ENCODE measurements at places on chromosomes 1 and 21.

- no peak for DNase-seq
Observed at GRCh38 chr1:88742531-88742930, 58.5 kb downstream of the PKN2 start.

DNA sequence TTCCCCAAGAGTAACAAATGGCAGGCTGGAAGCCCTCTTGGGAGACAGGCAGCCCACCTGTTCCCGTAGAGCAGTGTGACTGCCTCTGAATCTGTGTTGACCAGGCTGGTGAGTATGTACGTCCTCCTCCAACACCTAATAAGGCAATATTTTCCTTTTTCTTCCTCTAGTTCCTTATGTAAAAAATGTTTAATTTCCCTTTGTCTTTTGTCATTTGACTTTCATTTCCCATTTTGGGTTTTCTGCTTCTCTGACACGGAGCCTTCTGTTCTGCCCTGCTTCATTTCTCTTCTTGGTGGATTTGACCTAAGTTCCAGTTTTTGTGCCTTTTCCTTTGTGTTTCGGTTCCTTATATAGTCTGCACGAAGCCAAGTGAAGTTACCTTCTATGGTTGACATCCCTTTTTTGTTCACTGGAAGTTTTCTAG lies 65.8 kb upstream of the ATF3 start:
- DNase-seq: no peak

- DNase-seq: no peak
Observed at GRCh38 chr1:186750257-186750656, 70.0 kb upstream of the PTGS2 start.

- DNase-seq: no peak
Observed at GRCh38 chr1:201556841-201557571, 18.1 kb downstream of the NAV1 start.

DNA sequence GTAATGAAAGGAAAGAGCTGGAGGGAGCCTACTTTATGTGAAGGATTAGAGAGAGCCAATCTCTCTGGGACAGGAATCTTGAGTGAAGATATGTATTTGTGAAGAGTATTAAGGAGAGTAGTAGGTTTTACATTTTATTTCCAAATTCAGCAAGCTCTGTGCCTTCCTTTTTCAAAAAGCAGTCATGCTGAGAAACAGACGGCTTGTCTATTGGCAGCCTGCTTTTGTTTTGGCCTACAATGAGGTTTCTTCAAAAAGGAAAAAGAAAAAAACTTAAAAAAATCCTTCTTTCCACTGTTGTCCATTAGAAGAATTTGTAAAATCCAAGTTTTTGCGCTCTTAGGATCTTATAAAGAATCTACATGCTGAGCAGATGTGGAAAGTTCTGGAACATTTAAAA lies 103.6 kb upstream of the PTGFR start:
- no peak for DNase-seq

- no peak for DNase-seq
Observed at GRCh38 chr1:235270625-235271024, 57.4 kb downstream of the ARID4B start.

GRCh38 chr1:190104961-190105360 lies 372.7 kb downstream of the BRINP3 start:
- no peak for DNase-seq

DNA sequence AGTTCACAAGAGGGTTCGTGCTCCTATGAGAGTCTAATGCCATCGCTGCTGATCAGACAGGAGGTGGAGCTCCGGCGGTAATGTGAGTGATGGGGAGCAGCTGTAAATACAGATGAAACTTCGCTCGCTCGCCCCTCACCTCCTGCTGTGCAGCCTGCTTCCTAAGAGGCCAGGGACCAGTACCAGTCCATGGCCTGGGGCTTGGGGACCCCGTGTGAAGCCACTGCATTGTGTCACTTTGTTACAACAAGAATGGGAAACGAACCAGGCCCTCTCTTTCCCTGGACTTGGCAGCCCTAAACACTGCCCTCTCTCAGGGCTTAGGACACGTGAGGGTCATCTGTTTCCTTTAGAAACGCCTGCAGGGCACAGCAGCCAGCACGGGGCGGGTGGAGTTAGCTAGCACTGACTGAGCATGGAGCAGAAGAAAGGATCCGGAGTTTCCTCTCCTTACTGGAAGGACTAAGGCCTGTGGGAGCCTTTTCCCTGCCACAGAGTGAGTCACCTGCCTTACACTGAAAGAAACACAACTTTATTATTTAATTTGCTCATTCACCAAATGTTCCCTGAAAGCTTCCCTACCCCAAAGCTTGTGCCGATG lies 185.2 kb upstream of the TMEM51 start:
- DNase-seq: no peak

GRCh38 chr1:36834586-36834985 lies 199.7 kb downstream of the GRIK3 start:
- DNase-seq: no peak

DNA sequence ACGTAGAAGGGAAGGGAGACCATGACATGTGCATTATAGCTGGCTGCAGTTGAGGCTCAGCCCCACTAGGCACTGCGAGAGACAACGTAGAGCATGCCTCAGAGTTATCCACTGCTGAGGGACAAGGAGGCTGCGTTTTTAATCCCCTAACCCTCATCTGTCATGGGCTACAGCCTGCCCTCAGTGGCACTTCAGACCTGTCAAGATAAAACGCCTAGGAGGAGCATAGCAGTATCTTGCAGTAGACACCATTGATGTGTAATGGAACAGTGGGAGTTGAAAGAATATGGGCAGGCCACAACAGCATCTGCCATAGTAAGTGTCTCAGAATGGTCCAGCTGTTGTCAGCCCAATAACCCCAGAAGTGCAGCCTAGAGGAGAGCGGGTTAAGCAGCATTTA lies 307.0 kb upstream of the PTBP2 start:
- no peak for DNase-seq
